NCI-H774 (cell line): ENCODE measurements at places on chromosomes 12 and 14.

- no peak for DNase-seq
Measured at GRCh38 chr12:50258167-50258551, 25.2 kb downstream of the LIMA1 start.

DNA sequence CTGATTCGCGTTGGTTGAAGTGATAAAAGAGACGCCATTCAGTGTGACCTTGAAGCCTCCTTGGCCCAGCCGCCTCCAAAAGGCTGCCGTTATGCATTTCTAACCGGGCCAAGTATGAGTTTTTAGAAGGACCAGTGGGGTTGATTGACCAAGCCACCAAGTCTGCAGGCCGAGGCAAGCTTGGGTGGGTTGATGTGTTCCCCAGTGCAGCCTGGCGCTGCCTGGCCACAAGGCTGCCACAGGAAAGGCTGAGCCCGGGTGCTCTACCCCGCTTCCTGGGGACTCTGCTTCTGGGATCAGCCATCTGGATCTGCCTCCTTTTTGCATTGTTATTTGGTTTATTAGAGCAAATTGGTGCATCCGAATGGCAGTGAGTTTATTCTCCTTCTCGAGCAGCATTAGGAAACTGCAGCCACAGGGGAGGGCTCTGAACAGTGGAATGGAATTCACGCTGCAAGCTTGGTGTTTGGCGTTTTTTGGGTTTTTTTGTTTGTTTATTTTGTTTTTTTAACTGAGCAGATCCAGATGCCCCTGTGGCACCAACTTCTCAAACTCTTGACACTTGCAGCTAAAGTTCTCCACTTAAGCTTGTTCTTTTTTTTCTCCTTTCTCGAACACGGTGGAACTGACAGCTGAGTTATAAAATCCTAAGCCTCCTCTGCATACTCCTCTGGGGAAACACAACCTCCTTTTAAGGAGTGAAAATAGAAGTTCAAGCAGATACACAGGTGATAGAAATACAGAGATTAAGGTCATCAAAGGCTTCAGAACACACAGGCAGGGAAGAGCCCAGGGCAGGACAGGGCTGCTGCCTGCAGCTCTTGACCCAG lies 145.4 kb upstream of the FKBP4 start:
- DNase-seq: no peak

GRCh38 chr14:85315733-85316290 lies 214.1 kb upstream of the FLRT2 start:
- no peak for DNase-seq

DNA sequence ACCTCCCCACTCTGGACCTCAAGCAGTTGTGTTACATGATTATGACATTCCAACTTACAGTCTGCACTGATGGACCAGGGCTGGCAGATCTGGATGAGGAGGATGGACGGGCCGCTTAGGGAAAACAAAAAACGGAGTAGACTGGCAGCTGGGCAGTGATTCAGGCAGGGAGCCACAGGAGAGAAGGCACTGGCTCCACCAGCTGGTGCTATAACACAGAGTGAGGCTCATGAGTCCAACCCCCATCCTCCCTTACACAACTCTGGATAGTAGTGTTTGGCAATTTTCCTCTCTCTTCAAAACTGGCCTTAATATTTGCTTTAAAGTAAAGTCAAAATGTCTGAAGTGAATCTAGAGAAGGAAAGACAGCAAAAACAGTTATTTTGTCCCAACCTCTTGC lies 9.7 kb upstream of the RIC8B start:
- DNase-seq: no peak

DNA sequence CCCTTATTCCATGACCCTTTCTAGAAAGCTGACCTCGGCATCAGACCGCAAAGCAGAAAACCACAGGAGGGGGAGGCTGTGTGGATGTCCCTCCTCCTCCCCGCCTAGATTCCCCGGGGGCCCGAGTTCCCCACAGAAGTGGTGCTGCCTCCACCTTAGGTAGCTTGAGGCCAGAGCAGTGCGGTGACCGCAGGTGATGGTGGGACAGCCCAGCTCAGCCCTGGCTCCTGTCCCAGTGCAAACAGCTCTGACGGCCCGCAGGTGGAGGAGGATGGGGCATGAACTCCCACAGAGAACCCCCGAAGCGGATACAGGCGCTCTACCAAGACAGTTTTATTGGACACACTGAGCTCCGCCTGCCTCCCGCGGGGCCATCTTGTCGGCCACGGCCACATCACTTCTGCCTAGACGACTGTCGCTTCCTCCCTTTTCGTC lies 19.5 kb downstream of the ARL6IP4 start:
- DNase-seq: no peak

DNA sequence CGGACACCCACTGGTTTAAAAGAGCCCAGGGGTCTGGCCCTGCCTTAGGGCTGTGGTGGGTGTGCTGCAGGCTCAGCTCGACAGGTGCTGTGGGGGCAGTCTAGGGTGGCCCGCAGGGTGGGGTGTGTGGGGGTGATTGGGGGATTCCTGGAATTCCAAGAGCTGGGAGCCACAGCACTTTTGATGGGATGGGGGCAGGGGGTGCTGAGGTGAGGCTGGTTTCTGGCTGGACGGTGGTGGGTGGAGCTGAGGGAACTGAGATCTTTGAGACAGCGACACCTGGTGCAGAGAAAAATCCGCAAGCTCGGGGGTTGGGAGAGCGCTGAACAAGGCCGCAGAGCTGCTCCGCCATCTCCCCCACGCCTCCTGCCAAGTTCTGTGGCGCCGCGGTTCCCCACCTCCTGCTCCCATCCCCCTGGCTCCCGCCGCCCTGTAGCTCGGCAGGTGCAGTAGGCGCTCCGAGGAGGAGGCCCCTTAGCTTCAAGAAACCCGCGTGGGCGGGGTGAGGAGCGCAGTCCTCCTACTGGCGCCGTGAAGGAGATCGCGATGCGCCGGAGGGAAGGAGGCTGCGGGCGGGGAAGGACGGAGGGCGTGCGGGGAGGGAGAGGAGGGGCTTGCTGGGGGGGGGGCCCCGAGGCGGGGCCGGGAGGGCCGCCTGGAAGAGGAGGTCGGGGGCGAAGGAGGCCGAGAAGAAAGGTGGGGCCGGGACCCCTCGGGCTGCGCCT lies 1.3 kb upstream of the TEDC1 start:
- DNase-seq: peak; percentile 74

DNA sequence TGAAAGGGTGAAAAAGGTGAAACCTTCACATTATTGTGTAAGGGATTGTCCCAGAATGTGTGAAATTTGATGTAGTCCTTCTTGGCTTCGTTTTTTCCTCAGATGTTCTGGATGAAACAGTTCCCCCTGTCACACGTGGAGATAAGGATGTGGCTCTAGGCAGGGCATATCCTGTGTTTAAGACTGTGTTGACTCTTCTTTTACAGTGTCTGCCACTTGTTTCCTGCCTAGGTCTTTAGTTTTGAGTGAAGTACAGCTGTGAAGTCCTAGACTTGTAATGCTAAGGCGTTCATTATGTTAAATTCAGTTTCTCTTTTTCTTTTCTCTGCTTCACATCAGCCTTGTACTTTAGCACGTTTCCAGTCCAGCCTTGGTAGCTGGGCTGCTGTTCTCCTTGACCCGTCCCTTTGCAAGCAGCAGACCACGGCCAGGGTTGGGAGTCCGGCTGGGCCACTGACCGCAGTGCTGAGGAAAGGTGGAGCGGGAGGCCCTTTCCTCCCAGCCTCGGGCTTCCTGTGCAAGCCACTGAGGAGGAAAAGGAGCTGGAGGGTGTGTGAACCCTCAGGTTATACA lies 59.1 kb downstream of the RASSF3 start:
- DNase-seq: no peak

GRCh38 chr14:68089146-68089731 lies 269.7 kb downstream of the RAD51B start:
- peak; percentile 55 for DNase-seq

- DNase-seq: no peak
Measured at GRCh38 chr12:124381456-124382296, 86.8 kb downstream of the RFLNA start.
